Bronchial epithelial cell (primary cell): ENCODE measurements at places on chromosomes 5 and 9. TPM values are rescaled to one million over a fixed set of nuclear protein-coding genes. Genes with fewer than 3 reads are reported as not detected.

PSMB7 gene
- total RNA-seq, result 275 and 335 TPM in 2 replicates

SPINK7 gene
- 13.7 and 23.4 TPM in 2 replicates for total RNA-seq

CREBRF gene
- total RNA-seq, result 6.3 and 9.5 TPM in 2 replicates

TMC1 gene
- 1.0 TPM in 1 of 2 replicates, not detected in the other for total RNA-seq

UHRF2 gene
- 40.2 and 49.5 TPM in 2 replicates for total RNA-seq

TRIP13 gene
- 0.77 and 1.8 TPM in 2 replicates for total RNA-seq

CARD9 gene
- 0.51 and 0.53 TPM in 2 replicates for total RNA-seq

CCNJL gene
- total RNA-seq, result 4.2 and 4.4 TPM in 2 replicates

C9 gene
- total RNA-seq, result not detected in 2 replicates

PCDHGA11 gene
- total RNA-seq, result 1.6 and 3.2 TPM in 2 replicates

SLC6A3 gene
- not detected in 2 replicates for total RNA-seq

PDE6A gene
- total RNA-seq, result not detected in 2 replicates

GABRA6 gene
- not detected in 2 replicates for total RNA-seq

GPR107 gene
- 20.4 and 21.6 TPM in 2 replicates for total RNA-seq

SPINK4 gene
- total RNA-seq, result not detected in 2 replicates
